ENCODE measurements at places on chromosomes 2 and 18.
A peak's percentile ranks its signal among the peaks of the same experiment; 100 is the strongest.

GRCh38 chr18:36392164-36392978 is 94.9 kb downstream of the FHOD3 start:
- DNase-seq: no peak

DNA sequence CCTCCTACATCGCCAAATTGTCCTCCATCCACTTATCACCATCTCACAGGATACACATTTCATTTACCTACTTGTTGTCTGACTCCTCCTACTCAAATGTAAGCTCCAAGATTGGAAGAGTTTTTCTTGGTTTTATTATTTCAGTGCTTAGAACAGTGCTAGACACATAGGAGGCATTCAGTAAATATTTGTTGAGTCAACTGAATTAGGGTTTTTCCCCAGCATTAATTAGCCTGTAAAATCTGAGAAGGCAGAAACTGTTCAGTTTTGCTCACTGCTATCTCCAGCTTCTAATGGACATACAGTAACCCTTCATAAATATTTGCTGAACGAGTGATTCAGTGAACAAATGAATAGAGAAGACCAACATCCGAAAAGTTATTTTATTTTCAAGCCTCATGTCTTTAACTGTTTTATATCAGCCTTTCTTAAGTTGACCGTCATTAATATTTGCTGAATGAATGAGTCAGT is 800 bp downstream of the TTC21B start:
- DNase-seq: no peak

DNA sequence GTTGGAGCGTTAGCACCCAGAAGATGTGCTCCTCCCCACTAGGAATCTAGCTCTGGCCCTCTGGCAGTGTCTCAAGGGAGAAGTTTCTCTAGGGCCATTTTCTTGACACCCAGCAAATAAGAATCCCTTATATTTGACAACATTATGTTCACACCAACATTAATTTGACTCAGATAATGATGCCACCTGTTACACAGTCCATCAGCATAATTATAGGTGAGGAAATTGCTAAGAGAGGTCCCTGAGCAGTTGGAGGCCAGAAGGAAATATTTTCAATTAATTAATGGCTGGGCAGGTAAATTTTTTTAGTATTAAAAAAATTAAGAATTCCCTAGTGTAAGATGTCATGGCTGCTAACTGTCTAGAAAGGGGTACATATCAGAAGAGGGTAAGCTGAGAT is 36.5 kb downstream of the PRKCE start:
- DNase-seq: no peak

DNA sequence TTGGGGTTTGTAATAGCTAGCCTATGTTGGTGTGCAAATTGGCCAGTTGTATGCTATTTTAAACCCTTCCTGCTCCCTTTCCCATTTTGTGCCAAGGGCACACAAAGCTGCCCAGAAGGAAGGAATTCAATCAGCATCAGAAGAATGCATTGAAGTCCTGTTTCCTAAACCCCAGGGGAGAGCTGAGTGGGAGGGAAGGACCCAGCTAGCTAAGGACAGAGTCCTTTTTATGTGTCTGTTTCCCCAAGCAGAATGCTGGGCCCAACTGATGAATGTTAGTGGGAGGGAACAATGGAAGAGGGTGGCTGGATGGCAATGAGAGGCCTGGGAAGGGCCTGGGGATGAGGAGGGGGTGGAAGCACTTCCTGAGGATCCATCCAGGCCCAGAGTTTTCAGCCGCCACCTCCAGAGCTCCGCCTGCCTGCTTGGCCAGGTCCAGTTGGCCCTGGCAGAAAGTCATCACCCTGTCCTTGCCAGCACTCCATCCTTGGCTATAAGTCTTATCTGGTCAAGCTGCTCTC is 32.7 kb downstream of the MEX3C start:
- DNase-seq: no peak

DNA sequence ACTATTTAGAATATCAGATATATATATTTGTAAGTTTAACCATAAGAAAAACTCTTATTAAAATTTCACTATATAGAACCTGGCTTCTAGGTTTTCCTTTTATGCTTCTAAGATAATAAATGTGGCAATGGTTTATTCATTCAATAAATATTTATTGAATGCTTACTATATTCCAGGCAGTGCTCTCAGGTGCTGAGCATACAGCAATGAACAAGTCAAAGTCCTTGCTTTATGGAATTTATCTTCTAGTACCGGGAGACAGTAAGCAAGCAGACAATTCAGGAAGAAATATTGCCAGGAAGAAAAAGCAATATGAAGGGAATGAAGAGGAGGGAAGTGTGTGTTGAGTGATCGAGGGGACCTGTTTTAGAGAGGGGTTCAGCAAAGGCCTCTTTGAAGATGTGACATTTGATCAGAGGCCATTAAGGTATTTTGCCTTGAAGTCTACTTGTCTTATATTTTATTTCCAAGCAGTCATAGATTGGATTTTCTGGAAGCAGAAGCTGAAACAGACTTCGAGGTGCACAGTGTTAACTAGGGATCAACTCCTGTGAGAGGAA is 94.5 kb upstream of the LYPD6 start:
- DNase-seq: no peak

DNA sequence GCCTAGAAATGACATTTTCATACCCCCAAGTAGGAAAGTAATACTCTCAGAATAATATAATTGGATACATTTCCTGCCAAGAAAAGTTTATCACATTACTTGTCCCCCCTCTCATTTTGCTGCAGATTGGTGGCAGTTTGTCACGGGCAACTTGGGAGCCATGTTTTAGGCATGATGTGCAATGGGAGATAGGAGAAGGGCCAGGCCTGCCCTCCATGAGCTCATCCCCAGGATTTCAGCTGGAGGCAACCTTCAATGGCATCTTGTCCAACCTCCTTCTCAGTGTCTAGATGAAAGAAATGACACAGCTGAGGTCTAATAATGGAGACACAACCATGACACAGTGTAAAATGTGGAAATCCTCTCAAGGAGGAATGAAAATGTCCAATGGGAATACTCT is 11.4 kb upstream of the RAB31 start:
- no peak for DNase-seq

DNA sequence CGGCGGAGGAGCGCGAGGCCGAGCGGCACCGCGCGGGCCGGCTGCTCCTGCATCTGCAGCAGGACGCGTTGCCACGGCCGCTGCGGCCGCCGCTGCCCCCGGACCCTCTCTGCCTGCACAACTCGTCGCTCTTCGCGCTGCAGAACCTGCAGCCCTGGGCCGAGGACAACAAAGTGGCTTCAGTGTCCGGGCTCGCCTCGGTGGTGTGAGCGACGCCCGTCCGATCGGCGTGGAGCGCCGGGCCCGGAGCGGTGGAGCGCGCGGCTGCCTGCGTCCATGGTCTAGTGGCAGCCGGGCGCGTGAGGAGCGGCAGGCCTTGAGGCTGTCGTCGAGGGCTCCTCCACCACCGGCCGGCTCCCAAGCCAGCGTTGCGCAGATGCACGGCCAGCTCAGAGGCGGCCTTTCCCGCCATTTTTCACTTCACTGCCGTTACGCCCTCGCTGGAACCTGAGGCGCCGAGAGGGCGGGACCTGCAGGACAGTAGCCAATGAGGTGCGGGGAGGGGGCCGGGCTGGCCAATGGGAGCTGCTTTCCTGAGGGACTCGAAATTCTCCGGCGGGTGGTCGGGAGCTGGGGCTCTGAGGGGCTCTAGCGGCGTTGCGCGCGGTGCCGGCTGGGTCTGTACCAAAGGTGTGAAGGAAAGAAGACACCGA is 1.9 kb downstream of the TLX2 start:
- DNase-seq: peak; percentile 74

DNA sequence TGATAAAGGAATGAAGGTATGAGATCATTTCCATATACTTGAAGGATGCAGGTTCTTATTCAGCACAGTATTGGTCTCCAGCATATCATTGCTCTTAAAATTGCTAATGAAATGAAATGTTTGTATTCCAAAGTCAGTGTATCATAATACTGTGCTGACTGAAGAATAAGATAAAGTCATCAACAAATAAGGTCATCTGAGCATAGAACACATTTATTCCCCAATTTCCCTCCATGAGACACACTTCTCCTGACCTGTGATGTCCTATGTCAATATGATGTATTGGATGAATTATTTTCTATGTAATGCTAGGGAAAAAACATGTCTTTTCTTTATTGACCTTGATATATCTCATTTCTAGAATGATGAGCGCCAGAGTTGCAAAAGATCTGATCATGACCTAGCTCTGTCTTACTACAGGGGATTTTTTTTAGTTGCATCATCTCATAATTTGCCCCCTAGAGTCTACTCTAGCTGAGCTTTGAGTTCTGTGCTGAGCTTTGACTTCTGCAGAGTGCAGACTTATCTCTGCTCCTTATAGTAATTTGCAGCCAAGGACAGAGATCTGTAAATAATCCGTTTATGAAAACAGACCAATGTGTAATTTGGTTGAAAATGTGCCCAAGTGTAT is 859.8 kb downstream of the TRIB2 start:
- DNase-seq: no peak

- DNase-seq: no peak
Observed at GRCh38 chr18:27377251-27377650, 192.1 kb upstream of the CHST9 start.

- DNase-seq: no peak
Observed at GRCh38 chr2:95292623-95293260, 4.4 kb upstream of the KCNIP3 start.

- DNase-seq: no peak
Observed at GRCh38 chr2:231260442-231261208, 62.2 kb downstream of the ARMC9 start.

- no peak for DNase-seq
Observed at GRCh38 chr2:232927032-232927792, 57.1 kb downstream of the SNORC start.

GRCh38 chr18:44497757-44498490 is 182.8 kb upstream of the SETBP1 start:
- DNase-seq: no peak

GRCh38 chr2:70766357-70767078 is 1.5 kb downstream of the ADD2 start:
- DNase-seq: no peak

- no peak for DNase-seq
Observed at GRCh38 chr2:113276761-113277425, 1.8 kb downstream of the PAX8 start.
